ENCODE measurements at places on chromosomes 11 and 22. TPM values are rescaled to one million over a fixed set of nuclear protein-coding genes. Genes with fewer than 3 reads are reported as not detected.

Gene PPP2R1B
- total RNA-seq, result 16.7 TPM

Gene DDTL
- 0.77 TPM for total RNA-seq

Gene MTA2
- 32.5 TPM for total RNA-seq

Gene NCF4
- 3.2 TPM for total RNA-seq

Gene BLID
- not detected for total RNA-seq

GRCh38 chr22:36425977-36426523 is 38.3 kb upstream of the MYH9 start:
- H3K36me3 ChIP-seq, result no peaks in the 10 kb centered on the region
- peak; percentile 43 for DNase-seq
- no peak overlapping the region for H3K27ac ChIP-seq
- H3K4me3 ChIP-seq, result no peak overlapping the region
- peaks cover 5% of the 10 kb centered on the region for H3K4me1 ChIP-seq

- no peaks in the 10 kb centered on the region for H3K27me3 ChIP-seq
- no peak overlapping the region for H3K4me3 ChIP-seq
- no peaks in the 10 kb centered on the region for H3K4me1 ChIP-seq
- H3K27ac ChIP-seq, result no peak overlapping the region
- DNase-seq, result no peak
These were observed 231.2 kb downstream of the NTM start for GRCh38 chr11:131601586-131601985.

- H3K4me3 ChIP-seq, result no peak overlapping the region
- no peaks in the 10 kb centered on the region for H3K27me3 ChIP-seq
- no peak overlapping the region for H3K27ac ChIP-seq
- H3K4me1 ChIP-seq, result no peaks in the 10 kb centered on the region
- DNase-seq, result no peak
- H3K36me3 ChIP-seq, result no peaks in the 10 kb centered on the region
These were observed 198.4 kb upstream of the SESN3 start for GRCh38 chr11:95429376-95429907.

DNA sequence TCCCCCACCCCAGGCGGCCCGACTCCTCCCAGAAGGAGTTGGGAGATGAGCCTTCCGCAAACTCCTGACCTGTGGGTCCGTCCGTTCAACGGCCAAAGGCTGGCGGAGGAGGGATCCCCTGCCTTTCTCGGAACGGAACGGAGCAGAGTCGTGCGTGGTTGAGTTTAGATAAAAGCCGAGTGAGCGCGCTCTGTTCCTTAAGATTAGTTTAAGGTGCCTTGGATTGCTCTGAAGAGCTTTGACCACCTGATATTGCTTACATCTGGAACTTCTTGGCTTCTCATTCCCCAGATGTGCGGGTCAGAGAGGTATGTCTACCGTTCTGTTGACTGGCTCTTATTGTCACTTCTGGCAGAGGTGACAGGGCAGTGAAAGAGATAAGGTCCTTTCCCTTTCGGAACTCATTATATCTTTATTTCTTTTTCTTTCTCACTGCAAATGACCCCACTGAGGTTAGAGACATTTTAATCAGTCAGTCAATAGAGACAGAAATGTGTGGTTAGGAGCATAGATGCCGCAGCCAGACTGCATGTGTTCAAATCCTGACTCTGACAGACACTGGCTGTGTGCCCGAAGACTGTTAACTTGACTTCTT is at the start of gene TRIM6:
TSS of gene TRIM6 (plus strand) at position 31 of the 595 bp plus-strand sequence. CDS start at position 292, 261 bp downstream.
- no peak within 1 kb of the TSS for H3K27ac ChIP-seq
- peaks cover 2% of the 10 kb centered on the region for H3K27me3 ChIP-seq
- peak within 1 kb of the TSS; percentile 54 for H3K4me3 ChIP-seq
- DNase-seq, result peak; percentile 73
- H3K36me3 ChIP-seq, result no peaks in the 10 kb centered on the region

GRCh38 chr22:22558972-22559603 is at the start of gene PRAME:
Gene PRAME, minus strand, starts transcription at chr22:22559265. Its CDS starts 2,433 bp downstream, at chr22:22556832.
- H3K27me3 ChIP-seq, result peaks cover 1% of the 10 kb centered on the region
- peak; percentile 64 for DNase-seq
- H3K4me3 ChIP-seq, result no peak within 1 kb of the TSS
- H3K27ac ChIP-seq, result no peak within 1 kb of the TSS

GRCh38 chr22:48440673-48441552 is 1386.8 kb downstream of the BRD1 start:
- H3K4me3 ChIP-seq, result no peak overlapping the region
- H3K27ac ChIP-seq, result no peak overlapping the region
- H3K27me3 ChIP-seq, result no peaks in the 10 kb centered on the region
- no peaks in the 10 kb centered on the region for H3K36me3 ChIP-seq

DNA sequence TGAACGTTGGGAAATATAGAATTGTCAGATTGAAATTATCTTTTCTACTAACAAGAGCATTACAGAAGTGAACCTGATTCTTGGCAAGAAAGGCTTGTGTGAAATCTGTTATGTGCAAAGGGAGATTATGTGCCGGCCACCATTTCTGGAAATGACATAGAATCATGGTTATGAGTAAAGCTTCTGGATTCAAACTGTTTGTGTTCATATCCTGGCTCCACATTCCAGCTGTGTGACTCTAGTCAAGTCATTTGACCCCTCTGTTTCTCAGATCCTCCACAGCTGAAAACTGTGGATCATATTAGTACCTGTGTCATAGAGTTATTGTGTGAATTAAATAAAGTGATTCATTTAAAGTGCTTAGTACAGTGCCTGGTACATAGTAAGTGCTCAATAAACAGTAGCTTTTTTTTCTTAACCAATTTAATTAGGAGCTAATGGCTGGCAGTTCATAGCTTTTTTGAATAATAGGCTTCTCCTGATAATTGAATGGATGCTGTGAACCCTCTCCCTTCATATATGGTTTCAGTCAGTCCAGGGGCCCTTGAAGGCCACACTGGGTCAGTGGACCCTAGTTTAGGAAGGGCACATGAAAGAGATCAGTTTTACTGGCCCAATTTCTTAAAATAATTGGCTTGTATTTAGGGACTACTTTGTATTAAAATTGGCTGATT is 34.6 kb downstream of the EHF start:
- no peak for DNase-seq
- H3K27me3 ChIP-seq, result no peaks in the 10 kb centered on the region
- H3K27ac ChIP-seq, result peak overlapping the region; percentile 85
- H3K36me3 ChIP-seq, result no peaks in the 10 kb centered on the region

GRCh38 chr11:63478896-63479295 is 12.1 kb downstream of the PLAAT5 start:
- no peaks in the 10 kb centered on the region for H3K36me3 ChIP-seq
- no peak for DNase-seq
- H3K4me3 ChIP-seq, result no peak overlapping the region
- no peaks in the 10 kb centered on the region for H3K27me3 ChIP-seq
- H3K27ac ChIP-seq, result no peak overlapping the region
- H3K4me1 ChIP-seq, result no peaks in the 10 kb centered on the region

DNA sequence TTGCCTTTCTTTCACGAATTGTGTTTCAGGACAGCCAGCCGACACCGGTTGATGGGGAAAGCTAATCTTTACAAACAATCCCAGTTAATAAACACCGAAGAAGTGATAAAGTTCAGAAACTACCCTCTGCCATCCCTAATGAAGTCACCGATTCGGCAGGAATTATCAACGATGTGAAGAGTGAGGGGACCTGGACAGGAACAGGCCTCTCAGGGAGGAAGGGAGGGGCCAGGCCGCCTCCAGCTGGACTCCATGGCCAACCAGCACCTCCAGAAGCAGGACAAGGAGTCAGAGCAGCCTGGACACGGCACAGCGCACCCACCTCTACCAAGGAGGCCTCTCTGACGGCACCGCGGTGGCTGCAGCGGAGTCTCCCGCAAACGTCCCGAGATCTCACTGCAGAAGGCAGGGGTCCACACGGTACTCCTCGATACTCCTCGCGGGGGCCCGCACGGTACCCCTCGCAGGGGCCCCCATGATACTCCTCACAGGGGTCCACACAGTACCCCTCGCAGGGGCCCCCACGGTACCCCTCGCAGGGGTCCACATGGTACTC is 3.9 kb downstream of the TOLLIP start:
- H3K4me1 ChIP-seq, result peaks cover 61% of the 10 kb centered on the region
- H3K27ac ChIP-seq, result peak overlapping the region; percentile 16
- no peaks in the 10 kb centered on the region for H3K27me3 ChIP-seq
- no peak overlapping the region for H3K4me3 ChIP-seq
- no peak for DNase-seq

DNA sequence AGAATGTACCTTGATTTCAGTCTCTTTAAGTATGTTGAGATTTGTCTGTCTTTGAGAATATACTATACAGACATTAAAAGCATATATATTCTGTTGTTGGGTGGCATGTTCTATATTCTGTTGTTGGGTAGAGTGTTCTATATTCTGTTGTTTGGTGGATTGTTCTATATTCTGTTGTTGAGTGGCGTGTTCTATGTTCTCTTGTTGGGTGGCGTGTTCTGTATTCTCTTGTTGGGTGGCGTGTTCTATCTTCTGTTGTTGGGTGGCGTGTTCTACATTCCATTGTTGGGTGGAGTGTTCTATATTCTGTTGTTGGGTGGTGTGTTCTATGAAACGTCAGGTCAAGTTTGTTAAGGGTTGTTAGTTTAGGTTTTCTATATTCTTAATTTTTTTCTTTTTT is 27.1 kb upstream of the CTTN start:
- H3K4me3 ChIP-seq, result no peak overlapping the region
- H3K4me1 ChIP-seq, result no peaks in the 10 kb centered on the region
- no peak overlapping the region for H3K27ac ChIP-seq
- H3K36me3 ChIP-seq, result peaks cover 3% of the 10 kb centered on the region

DNA sequence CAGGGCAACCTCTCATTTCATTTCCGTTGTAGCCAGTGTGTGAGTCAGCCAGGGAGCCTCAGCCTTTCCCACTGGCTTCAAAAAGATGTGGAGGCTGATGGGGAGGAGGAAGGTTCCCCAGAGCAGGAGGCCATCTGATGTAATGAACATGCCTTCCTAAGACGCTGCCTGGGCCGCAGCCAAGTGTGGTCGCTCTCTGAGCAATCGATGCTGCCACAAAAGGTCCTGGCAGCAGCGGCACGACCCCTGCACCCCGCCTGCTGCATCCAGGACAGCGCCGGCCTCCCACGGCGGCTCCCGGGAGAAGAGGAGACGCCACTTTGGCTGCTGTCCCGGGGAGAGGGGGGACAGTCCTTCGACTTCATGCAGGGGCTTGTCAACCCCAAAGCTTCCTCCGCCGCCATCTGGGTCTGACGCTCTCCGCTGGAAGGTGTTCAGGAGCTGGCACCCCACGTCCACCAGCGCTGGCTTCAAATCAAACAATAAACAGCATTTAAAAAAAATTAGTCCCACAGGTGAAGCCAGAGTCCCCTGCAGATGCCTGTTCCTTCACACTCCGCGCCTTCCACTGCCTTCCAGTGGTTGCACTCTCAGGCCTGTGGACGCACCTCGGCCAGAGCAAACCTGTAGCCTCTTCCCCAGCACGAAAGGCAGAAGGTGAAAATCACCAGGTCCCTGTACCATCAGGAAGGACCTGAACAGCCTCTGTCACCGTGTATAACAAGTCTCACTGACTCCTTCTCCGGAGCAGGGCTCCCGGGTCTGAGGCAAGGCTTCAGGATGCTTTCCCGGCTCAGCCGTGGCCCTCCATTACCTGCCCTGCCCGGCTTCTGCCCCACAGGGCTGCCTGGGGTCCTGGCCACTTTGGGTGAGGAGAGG is 930.7 kb downstream of the BRD1 start:
- H3K36me3 ChIP-seq, result no peaks in the 10 kb centered on the region
- H3K27ac ChIP-seq, result no peak overlapping the region
- DNase-seq, result no peak
- H3K4me1 ChIP-seq, result no peaks in the 10 kb centered on the region
- H3K27me3 ChIP-seq, result no peaks in the 10 kb centered on the region

- H3K4me3 ChIP-seq, result no peak overlapping the region
- H3K27ac ChIP-seq, result no peak overlapping the region
- peaks cover 3% of the 10 kb centered on the region for H3K27me3 ChIP-seq
- H3K36me3 ChIP-seq, result no peaks in the 10 kb centered on the region
These were observed 72.4 kb upstream of the FAT3 start for GRCh38 chr11:92152245-92152644.

DNA sequence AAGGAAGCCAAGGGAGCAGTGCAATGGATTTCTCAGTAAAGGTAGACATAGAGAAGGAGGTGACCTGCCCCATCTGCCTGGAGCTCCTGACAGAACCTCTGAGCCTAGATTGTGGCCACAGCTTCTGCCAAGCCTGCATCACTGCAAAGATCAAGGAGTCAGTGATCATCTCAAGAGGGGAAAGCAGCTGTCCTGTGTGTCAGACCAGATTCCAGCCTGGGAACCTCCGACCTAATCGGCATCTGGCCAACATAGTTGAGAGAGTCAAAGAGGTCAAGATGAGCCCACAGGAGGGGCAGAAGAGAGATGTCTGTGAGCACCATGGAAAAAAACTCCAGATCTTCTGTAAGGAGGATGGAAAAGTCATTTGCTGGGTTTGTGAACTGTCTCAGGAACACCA is 6.6 kb downstream of the TRIM22 start:
- no peak for DNase-seq
- H3K27ac ChIP-seq, result no peak overlapping the region
- no peak overlapping the region for H3K4me3 ChIP-seq
- no peaks in the 10 kb centered on the region for H3K4me1 ChIP-seq
- H3K36me3 ChIP-seq, result no peaks in the 10 kb centered on the region

DNA sequence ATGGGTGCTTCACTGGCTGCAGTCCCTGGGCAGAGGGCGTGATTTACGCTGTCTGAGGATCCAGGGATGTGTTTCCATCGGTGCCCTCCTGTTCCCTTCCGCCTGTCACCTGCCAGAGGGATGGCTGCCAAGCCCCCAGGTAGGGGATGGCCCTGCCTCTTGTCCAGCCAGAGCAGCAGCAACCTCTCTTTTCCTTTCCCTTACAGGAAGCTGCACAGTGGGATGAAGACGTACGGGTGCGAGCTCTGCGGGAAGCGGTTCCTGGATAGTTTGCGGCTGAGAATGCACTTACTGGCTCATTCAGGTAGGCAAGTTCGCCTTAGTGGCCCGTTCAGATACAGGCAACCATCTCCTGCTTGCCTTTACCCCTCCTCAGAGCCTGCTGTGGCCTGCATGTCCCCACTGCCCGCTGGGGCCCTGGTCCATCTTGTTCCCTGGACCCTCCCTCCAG is 96.6 kb downstream of the ZBTB16 start:
- H3K27ac ChIP-seq, result peak overlapping the region; percentile 99
- H3K27me3 ChIP-seq, result no peaks in the 10 kb centered on the region
- no peak overlapping the region for H3K4me3 ChIP-seq

Data from psoas muscle (tissue), 8 donors.